ENCODE measurements at places on chromosomes 12 and 14.

DNA sequence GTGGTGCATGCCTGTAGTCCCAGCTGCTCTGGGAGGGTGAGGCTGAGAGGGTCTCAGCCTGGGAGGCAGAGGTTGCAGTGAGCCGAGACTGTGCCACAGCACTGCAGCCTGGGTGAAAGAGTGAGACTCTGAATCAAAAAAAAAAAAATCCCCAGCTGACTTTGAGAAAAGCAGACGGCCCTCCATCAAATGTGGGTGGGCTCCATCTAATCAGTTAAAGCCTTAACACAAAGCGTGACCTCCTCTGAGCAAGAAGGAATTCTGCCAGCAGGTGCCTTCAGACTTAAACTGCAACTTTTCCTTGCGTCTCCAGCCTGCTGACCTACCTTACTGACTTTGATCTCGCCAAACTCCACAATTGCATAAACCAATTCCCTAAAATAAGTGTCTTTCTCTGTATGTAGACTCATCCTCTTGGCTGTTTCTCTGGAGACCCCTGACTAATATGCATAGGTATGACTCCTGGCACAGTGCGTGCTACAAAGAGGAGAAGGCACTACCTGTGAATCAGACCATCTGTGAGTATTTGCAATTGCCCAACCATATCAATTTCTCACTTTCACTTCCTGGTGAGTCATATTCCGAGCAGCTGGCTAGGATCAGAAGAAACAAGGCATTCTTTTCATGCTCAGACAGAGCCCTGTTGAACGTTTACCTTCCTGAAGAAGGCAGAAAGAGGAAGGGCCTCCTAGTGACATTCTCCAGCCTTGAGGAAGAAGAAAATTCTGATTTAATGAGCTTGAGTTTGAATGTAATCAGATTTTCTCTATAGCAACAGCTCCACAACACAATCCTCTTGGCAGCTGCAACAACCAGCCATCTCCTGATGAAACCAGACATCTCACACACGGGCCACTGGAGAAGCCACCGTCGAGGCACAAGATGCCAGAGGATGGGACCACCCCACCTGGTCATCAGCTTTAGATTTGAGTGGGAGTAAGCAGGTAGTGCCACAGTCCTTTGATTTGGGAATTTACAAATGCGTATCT is 54.3 kb downstream of the CLMN start:
- DNase-seq, result peak; percentile 90

GRCh38 chr12:51009056-51009440 is 17.1 kb downstream of the SLC11A2 start:
- DNase-seq, result peak; percentile 51

DNA sequence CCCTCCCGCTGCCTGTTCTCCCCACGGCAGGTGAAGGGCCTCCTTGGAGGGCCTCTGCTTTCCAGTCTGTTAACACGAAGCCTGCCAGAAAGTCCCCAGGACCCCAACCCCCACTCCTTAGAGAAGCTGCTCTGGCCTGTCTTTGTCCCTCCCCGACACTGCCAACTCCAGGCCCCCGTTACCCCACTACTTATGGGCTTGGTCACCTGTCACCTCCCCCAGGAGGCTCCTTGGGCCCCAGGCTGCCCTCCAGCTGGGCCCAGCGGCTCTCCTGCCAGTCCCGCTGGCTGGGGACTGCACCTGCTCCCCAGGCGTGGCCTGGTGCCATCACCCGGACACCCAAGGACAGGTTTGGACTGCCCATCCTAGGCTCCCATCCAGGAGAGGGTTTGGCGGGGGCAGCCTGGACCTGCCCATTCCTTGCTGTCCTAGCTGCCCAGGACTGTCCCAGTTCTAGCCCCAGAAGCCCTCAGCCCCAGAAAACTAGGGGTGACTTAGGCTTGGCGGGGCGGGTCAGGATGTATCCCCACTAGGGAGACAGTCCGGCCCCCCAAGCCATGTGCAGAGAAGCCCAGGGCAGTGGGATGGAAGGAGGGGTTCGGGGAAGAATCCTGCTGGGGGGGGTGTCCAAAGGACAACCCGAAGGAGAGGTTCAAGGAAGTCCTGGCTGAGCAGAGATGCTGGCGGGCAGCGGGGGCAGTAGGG is 155.7 kb upstream of the C14orf180 start:
- no peak for DNase-seq

GRCh38 chr12:79764641-79765040 is 73.9 kb upstream of the PAWR start:
- DNase-seq, result no peak

DNA sequence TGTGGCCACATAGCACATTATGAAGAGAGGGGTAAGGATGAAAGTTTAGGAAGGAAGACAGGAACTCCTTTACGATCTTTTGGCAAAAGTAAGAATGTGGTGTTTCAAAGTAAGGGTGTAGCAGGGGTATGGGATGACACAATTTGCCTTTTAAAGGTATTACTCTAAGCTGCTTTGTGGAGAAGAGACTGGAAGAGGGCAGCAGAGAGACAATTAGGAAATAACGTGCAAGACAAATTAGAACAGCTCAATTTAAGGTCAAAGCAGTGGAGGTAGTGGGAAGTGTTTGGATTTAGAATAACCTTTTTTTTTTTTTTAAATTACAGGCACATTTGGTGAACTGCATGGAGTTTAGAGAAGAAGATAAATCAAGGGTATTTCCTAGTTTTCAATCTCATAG is 342.6 kb downstream of the NOVA1 start:
- no peak for DNase-seq

- no peak for DNase-seq
Measured at GRCh38 chr12:49282302-49282701, 12.6 kb upstream of the PRPH start.

GRCh38 chr12:78584695-78585094 is 279.9 kb upstream of the SYT1 start:
- DNase-seq, result no peak

Measured in RPMI7951 (cell line).